ENCODE measurements at places on chromosomes 1 and 21.

- no peak for DNase-seq
Measured at GRCh38 chr1:59635097-59635496, 179.7 kb upstream of the HOOK1 start.

- DNase-seq: peak; percentile 23
Measured at GRCh38 chr1:115184260-115184950, 95.1 kb upstream of the TSPAN2 start.

GRCh38 chr1:43448955-43449707, 4.6 kb downstream of the HYI start:
- DNase-seq: no peak

- DNase-seq: no peak
Measured at GRCh38 chr1:52098139-52098871, 42.2 kb downstream of the BTF3L4 start.

DNA sequence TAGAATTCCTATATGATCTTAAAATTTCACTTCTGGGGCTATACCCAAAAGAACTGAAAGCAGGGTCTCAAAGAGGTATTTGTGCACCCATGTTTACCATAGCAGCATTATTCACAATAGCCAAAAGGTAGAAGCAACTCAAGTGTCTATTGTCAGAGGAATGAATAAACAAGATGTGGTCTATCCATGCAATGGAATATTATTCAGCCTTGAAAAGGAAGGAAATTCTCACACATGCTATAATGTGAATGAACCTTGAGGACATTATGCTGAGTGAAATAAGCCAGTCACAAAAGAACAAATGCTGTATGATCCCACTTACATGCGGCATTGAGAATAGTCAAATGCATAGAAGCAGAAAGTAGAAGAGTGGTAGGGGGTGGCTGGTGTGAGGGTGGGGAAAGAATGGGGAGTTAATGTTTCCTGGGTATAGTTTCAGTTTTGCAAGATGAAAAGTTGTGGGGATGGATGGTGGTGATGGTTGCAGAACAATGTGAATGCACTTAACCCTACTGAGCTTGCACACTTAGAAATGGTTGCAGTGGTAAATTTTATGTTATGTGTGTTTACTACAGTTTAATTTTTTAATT, 122.4 kb downstream of the TOMM20 start:
- DNase-seq: no peak

DNA sequence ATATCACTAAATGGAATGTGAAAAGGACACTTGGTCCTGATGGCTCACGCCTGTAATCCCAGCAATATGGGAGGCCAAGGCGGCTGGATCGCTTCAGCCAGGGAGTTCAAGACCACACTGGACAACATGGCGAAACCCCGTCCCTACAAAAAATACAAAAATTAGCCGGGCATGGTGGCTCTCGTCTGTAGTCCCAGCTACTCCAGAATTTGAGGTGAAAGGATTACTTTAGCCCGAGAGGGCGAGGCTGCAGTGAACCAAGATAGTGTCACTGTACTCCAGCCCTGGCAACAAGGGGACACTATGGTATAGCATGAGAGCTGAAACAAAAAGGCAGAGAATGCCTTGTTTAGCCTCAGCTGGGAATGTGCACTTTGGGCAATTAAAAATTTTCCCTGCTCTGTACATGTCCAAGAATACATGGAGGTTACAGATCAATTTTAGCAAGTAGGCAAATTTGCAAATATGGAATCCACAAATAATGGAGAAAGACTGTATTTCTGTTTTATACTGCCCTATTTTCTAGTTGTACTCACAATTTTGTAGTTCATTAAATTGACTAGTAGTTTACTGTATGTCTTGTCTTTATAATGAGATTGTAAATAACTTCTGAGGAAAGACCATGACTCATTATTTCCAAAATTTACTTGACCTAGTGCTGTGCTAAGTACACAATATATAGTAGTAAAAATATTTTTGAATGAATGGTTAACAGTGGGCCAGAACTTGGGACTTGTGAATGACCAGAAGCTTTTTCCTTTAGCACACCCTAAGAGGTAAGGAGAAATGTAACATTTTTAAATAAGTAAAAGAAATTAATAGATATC, 2.0 kb upstream of the ANGEL2 start:
- DNase-seq: no peak

GRCh38 chr1:53320646-53321045, 7.2 kb downstream of the LRP8 start:
- no peak for DNase-seq

DNA sequence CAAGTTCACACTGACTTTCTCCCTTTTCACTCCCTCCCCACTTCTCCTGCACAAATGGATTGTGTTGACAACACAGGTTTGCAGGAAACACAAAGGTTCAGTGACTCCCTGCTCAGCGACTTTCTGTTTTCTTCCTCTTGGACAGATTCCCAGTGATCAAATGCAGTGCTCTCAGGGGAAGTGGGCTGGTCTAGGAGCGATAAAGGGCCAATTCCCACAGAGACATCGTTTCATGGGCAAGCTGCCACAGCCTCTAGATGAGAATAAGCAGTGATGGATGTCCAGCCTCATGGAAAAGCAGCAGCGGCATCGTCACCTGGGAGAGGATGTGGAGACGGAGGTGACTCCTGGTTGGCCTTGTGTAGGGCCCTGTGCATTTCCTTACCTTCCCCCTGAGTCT, 30.6 kb downstream of the FYB2 start:
- DNase-seq: no peak

- DNase-seq: no peak
Measured at GRCh38 chr1:197481101-197481500, 213.0 kb downstream of the CRB1 start.

DNA sequence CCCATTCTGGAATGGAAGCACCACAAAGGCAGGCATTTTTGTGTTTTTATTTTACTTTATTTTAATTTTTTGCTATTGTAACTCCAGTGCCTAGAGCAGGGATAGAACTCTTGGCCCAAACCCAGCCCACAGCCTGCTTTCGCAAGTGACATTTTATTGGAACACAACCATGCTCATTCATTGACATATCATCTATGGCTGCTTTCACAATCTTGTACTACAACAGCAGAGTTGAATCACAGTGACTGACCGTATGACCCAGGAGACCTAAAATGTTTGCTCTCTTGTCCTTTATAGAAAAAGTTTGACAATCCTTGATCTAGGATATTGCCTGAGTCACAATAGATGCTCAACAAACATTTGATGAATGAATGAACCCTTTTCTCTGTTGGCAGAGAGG, 83.9 kb upstream of the ATP1A1 start:
- DNase-seq: no peak

DNA sequence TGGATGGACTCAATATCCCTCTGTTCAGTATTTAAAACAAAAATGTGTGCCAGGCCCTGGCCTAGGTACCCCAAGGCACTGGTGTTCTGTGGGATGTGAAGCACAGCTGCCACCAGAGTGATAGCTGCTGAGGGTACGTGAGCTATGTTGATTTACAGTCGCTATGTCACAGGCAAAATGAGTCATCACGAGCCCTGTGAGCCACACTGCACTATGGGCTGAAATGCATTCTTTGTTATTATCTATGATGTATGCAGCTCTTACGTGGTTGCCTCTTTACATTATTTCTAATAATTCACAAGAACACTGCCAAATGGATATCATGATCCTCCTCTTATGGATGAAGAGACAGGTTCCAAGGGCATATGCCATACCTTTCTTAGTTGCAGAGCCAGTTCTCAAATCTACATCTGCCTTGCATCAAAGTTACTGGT, 2.1 kb downstream of the TEX38 start:
- DNase-seq: peak; percentile 31

DNA sequence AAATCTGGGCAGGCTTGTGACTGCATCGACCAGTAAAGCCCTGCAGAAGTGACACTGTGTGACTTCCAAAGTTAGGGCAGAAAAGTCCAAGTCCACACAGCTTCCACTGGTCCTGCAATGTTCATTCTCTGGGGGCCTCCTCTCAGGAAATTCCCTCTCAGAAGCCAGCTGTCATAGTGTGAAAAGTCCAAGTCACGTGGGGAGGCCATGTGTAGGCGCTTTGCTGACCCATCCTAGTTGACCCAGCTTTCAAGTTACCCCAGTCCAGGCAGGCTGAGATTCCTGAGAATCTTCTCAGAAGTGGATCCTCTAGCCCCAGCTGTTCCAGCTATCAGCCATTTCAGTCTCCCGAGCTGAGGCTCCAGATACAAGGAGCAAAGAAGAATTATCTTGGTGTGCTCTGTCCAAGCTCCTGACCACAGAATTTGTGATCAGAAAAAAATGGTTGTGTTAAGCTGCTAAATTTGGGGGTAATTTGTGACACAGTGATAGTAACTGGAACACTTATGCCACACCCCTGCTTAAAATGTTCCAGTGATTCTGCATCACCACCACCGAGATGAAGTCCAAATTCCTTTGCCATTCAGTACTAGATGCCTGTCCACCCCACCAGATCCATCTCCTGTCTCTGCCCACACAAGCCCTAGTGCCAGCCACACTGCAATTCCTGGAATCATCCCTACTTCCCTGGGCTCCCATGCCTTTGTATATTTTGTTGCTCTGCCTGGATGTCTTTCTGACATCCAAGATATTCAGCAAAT, 2.5 kb upstream of the STUM start:
- DNase-seq: no peak

GRCh38 chr1:207497941-207498340, 2.0 kb downstream of the CR1 start:
- DNase-seq: no peak
